ENCODE measurements at places on chromosomes 3 and 15. TPM values are rescaled to one million over a fixed set of nuclear protein-coding genes. Genes with fewer than 3 reads are reported as not detected.

The ZNF280D gene
- 39.6 TPM for total RNA-seq

DNA sequence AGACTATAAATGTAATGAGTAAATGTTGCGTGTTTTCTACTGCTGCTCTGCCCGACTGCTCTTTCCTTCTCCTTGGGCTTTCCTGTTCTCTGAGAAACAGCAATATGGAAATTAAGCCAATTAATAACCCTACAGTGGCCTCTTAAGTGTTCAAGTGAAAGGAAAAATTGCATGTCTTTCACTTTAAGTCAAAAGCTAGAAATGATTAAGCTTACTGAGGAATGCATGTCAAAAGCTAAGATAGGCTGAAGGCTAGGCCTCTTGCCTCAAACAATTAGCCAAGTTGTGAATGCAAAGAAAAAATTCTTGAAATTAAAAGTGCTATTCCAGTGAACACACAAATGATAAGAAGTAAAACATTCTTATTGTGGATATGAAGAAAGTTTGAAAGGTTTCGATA lies 55.0 kb downstream of the ATP2C1 start:
- H3K4me1 ChIP-seq = no peaks in the 10 kb centered on the region
- no peak for DNase-seq
- no peaks in the 10 kb centered on the region for H3K27me3 ChIP-seq
- H3K36me3 ChIP-seq = peaks cover 36% of the 10 kb centered on the region

The CCR9 gene
- 0.27 TPM for total RNA-seq

DNA sequence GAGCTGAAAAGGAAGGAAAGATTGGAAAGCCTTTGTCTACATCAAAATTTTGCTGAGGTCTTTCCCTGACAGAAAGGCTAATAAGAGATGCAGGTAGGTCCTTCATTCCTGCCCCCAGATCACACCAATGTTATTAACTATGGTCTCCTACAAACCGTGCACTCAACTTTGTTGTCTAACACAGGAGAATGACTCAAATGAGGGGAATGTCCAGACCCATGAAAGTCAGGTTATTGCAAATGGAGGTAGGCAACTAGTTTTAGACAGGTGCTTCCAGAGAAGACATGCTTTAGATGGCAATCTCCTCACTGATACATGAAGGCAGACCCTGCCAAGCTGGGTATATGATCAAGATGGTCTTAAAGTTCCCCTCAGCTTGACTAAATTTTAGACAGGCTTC lies 51.0 kb downstream of the NFKBIZ start:
- H3K4me1 ChIP-seq = no peaks in the 10 kb centered on the region
- no peak overlapping the region for H3K4me3 ChIP-seq
- no peaks in the 10 kb centered on the region for H3K27me3 ChIP-seq

The ADGRG7 gene
- not detected for total RNA-seq

- H3K27ac ChIP-seq = no peak overlapping the region
- H3K27me3 ChIP-seq = no peaks in the 10 kb centered on the region
- no peak for DNase-seq
- no peaks in the 10 kb centered on the region for H3K36me3 ChIP-seq
- H3K4me3 ChIP-seq = no peak overlapping the region
These were observed 84.5 kb upstream of the ATP10A start for GRCh38 chr15:25947323-25948314.

DNA sequence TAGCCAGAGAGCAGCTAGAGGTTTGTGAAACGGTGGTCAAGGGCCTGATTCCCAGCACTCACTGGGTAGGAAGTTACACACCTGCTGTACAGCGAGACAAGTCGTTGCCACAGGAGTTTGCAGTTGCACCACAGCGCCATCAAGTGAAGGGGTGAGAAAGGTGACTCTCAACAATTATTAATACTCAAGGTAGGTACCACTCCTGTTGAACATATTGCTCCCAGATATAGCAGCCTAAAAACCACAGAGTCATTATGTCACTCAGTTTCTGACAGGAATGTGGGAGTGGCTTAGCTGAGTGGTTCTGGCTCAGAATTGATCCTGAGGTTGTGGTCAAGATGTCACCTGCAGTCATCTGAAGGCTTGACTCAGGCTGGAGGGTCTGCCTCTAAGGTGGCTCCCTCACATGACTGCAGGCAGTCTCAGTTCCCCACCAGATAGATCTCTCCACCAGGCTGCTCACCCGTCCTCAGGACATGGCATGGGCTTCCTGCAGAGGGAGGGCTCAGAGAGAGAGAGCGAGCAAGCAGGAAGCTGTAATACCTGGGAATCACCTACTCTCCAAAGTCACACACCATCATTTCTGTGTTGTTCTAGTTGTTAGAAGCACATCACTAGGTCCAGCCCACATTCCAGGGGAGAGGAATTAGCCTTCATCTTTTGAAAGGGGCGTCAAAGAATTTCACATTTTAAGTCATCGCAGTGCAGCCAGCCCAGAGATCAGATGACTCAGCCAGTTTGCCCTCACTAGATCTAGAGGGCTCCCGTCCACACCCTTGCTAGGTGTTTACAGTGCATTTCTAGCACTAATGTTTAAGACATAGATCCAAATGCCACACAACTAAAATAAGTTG lies 17.0 kb upstream of the ANO10 start:
- DNase-seq = no peak
- H3K36me3 ChIP-seq = no peaks in the 10 kb centered on the region
- no peak overlapping the region for H3K4me3 ChIP-seq
- no peaks in the 10 kb centered on the region for H3K27me3 ChIP-seq
- H3K4me1 ChIP-seq = no peaks in the 10 kb centered on the region

The TMEM41A gene
- total RNA-seq = 35.4 TPM

- H3K27me3 ChIP-seq = no peaks in the 10 kb centered on the region
- H3K27ac ChIP-seq = no peak overlapping the region
- H3K4me3 ChIP-seq = no peak overlapping the region
- DNase-seq = no peak
- H3K4me1 ChIP-seq = no peaks in the 10 kb centered on the region
- H3K36me3 ChIP-seq = no peaks in the 10 kb centered on the region
These were observed 37.8 kb upstream of the MED12L start for GRCh38 chr3:151047636-151048035.

DNA sequence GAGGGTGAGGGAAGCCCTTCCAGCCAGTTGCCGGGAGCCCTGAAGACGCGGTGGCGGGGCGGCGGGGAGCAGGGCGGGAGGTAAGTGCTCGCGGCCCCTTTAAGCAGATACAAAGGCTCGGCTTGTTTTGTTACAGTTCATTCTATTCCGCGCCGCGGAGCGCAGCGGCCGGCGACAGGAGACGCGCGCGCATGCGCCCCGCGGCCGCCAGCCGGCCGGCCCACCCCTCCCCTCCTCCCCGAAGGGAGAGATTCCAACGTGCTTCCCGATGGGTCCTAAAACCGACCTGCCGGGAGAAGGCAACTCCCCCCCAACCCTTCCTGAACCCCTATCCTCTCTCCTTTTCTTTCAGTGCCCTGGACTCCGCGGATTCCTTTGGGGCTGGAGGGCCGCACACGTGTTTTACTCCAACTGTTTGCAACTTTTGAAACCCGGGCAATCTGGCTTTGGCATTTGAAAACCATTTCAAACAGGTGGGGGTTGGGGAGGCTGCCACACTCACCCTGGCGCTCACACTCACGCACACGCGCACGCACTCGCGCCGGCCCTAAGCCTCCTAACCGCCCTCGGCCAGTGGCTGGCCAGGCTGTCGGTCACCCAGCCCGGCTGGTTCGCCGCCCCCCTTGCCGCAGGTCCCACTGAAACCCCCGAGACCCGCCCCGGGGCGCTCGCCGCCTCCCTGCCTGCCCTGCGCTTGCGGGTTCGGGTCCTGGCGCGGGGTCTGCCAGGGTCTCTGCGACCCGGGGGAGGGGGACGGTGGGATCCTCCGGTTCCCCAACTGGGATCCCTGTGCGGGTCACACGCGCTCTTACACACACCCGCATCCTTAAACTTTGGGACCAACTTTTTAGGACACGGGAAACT lies at the start of gene MAGI1:
Gene MAGI1, minus strand, starts transcription at position 193 of the 864 bp plus-strand sequence. CDS start 610 bp downstream, outside the sequence.
- DNase-seq = peak; percentile 1
- no peak within 1 kb of the TSS for H3K4me3 ChIP-seq
- no peak within 1 kb of the TSS for H3K27ac ChIP-seq
- peaks cover 13% of the 10 kb centered on the region for H3K27me3 ChIP-seq
- no peaks in the 10 kb centered on the region for H3K36me3 ChIP-seq

DNA sequence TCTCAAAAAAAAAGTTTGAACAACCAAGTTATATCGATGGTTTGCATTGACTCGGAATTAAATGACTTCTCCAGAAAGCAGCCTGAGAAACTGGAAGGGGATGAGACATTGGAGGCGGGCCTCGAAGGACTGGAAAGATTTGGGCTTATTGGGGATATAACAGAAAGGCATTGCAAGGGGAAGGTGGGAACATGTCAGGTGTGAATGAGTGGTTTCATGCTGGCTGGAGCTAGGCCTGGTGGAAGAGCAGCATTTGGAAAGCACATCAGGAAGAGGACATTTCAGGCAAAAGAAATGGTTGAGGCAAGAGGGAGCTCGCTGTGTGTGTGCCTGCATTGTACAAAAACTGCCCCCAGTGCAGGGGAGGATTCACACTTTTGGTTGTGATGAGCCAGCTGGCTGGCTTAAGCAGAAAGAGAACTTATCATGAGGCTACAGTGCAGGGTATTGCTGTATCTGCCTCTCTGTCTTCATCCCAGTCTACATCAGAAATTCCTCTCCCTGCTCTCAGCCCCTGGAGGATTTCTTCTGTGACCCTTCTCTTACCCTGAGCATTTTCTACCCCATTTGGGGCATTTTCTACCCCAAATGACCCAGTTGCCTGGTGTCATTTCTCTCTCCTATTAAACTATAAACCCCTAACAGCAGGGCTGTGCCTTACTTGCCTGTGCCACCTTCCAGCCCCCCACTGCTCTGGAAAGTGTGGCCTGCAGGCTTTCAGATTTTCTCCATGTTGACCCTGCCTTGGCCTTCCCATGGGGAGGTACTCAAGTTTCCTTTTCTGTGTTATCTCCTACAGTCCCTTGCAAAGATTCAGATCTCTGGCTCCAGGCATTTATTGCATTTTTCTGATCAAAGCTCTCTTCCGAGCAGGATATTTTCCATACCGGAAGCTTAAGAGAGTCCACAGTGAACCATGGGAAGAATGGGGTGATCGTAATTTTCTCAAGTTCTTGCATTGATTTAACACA lies 64.4 kb upstream of the FLNB start:
- H3K27me3 ChIP-seq = no peaks in the 10 kb centered on the region
- no peak overlapping the region for H3K4me3 ChIP-seq
- no peaks in the 10 kb centered on the region for H3K4me1 ChIP-seq
- no peak overlapping the region for H3K27ac ChIP-seq

The CYP11A1 gene
- not detected for total RNA-seq

DNA sequence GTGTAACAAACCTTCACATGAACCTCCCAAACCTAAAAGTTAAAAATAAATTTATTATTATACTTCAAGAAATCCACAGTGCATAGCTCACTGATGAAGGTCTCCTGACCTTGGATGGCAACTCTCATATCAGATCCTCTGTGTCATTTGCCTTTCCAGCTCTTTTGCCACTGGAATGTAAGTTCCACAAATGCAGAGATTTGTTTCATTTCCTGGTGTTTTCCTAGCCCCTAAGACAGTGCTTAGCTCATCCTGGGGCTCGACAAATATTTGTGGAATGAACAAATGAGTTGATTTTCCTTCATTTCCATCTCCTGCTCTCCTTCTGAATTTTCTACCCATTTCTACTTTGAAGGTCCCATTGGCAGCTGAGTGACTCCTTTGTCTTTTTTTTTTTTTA lies 56.0 kb downstream of the FRMD4B start:
- peaks cover 7% of the 10 kb centered on the region for H3K4me1 ChIP-seq
- H3K27ac ChIP-seq = no peak overlapping the region
- H3K4me3 ChIP-seq = no peak overlapping the region
- no peak for DNase-seq

- no peak overlapping the region for H3K4me3 ChIP-seq
- H3K27me3 ChIP-seq = no peaks in the 10 kb centered on the region
- H3K4me1 ChIP-seq = no peaks in the 10 kb centered on the region
- H3K27ac ChIP-seq = no peak overlapping the region
- H3K36me3 ChIP-seq = no peaks in the 10 kb centered on the region
- DNase-seq = no peak
These were observed 25.8 kb downstream of the RAF1 start for GRCh38 chr3:12638105-12638504.

The PDCD7 gene
- total RNA-seq = 19.1 TPM

- DNase-seq = no peak
- H3K4me3 ChIP-seq = no peak overlapping the region
- no peak overlapping the region for H3K27ac ChIP-seq
- no peaks in the 10 kb centered on the region for H3K36me3 ChIP-seq
- H3K27me3 ChIP-seq = no peaks in the 10 kb centered on the region
- H3K4me1 ChIP-seq = no peaks in the 10 kb centered on the region
These were observed 82.3 kb upstream of the AGTR1 start for GRCh38 chr3:148615382-148615781.

- peaks cover 21% of the 10 kb centered on the region for H3K4me1 ChIP-seq
- H3K36me3 ChIP-seq = no peaks in the 10 kb centered on the region
- no peak overlapping the region for H3K27ac ChIP-seq
- no peak overlapping the region for H3K4me3 ChIP-seq
- no peak for DNase-seq
These were observed 1.5 kb downstream of the TYRO3 start for GRCh38 chr15:41560572-41560874.

- DNase-seq = peak; percentile 66
- H3K4me3 ChIP-seq = peak overlapping the region; percentile 40
- H3K27ac ChIP-seq = peak overlapping the region; percentile 61
- peaks cover 23% of the 10 kb centered on the region for H3K36me3 ChIP-seq
- peaks cover 22% of the 10 kb centered on the region for H3K4me1 ChIP-seq
- H3K27me3 ChIP-seq = no peaks in the 10 kb centered on the region
These were observed 24.6 kb upstream of the SACM1L start for GRCh38 chr3:45664578-45664977.

GRCh38 chr15:60000113-60000823 lies 3.8 kb upstream of the FOXB1 start:
- no peak overlapping the region for H3K4me3 ChIP-seq
- peak; percentile 37 for DNase-seq
- peaks cover 96% of the 10 kb centered on the region for H3K27me3 ChIP-seq
- no peak overlapping the region for H3K27ac ChIP-seq
- no peaks in the 10 kb centered on the region for H3K36me3 ChIP-seq

GRCh38 chr3:23834082-23834870 lies 28.5 kb downstream of the UBE2E1 start:
- H3K36me3 ChIP-seq = no peaks in the 10 kb centered on the region
- no peak overlapping the region for H3K4me3 ChIP-seq
- peaks cover 3% of the 10 kb centered on the region for H3K4me1 ChIP-seq

The RAB43 gene
- total RNA-seq = 47.2 TPM

The XIRP1 gene
- total RNA-seq = 0.40 TPM
